LoVo (cell line): ENCODE measurements at places on chromosomes 2 and 18.

GRCh38 chr2:207180741-207181140 is 15.0 kb upstream of the KLF7 start:
- DNase-seq = no peak

GRCh38 chr18:48222118-48222517 is 187.1 kb downstream of the ZBTB7C start:
- DNase-seq = peak; percentile 32

GRCh38 chr18:808086-808485 is 4.0 kb downstream of the YES1 start:
- no peak for DNase-seq

DNA sequence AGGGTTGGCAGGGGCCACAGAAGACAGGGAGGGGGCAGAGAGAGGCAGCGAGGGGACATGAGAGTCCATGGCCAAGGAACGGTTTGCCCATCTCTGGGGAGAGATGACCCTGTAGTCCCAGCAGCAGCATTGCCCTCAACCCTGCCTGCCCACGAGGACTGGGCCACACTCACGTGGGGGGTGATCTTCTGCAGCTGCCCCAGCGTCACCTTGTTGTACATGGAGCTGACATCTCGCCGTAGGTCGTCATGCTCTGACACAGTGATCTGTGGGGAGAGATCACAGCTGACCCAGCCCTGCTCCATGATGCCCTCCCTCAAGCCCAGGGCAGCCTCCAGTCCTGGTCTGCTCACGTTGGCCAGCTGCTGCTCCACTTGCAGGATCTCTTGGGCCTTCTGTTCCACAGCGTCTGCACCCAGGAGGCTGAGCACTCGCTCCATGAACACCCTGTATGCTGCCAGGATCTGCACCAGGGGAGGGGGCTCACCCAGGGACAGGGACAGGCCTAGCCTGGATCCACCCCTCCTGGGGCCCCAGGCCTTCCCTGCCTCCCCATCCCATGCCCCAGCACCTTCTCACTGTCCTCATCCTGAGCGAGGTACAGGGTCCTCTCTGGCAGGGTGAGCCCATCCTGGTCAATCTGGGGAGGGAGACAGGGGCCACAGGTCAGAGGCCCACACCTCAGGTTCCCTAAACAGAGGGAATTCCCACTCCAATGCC is 2.8 kb downstream of the ECEL1 start:
- no peak for DNase-seq

GRCh38 chr2:150211164-150211631 is 276.3 kb downstream of the RND3 start:
- DNase-seq = no peak

- no peak for DNase-seq
Observed at GRCh38 chr18:24195296-24196053, 56.6 kb downstream of the CABYR start.

DNA sequence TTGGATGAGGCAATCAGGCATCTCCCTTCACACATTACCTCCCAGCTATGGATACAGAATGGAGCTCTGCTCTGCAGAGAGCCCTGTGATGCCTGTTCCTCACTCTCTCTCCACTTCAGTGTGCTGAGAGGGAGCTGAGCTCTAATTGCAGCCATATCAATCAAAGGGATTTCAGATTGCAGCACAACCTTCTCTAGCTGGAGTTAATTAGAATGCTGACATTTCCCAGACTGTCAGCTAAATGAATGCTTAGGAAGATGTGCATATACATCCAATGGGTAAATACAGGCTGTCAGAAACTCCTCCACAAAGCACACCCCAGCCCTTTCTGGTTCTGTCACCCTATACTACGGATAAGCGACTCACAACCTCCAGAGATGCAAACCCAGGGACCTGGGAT is 402.6 kb downstream of the EIPR1 start:
- no peak for DNase-seq

GRCh38 chr18:2984091-2984490 is 28.9 kb downstream of the LPIN2 start:
- no peak for DNase-seq

DNA sequence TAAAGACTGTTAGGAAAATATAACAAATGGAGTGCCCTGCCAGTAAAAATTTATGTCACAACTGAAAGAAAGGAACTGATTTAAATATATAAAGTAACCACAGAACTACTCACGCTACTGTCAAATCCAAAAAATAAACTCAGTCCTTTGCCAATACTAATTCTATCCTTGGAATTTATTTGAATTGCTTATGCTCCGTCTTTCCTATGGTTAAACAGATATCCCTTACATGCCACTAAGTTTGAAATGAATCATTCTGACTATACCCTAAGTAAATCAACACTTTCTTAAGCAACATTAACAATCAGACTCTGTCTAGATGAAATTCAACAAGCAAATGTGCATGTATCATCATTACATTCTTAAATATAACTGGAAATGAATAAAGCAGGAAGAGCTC is 9.8 kb downstream of the HNRNPLL start:
- no peak for DNase-seq

GRCh38 chr2:175576875-175577274 is 395.4 kb upstream of the ATP5MC3 start:
- no peak for DNase-seq

- DNase-seq = no peak
Observed at GRCh38 chr18:57802213-57803102, 657 bp downstream of the ATP8B1 start.

DNA sequence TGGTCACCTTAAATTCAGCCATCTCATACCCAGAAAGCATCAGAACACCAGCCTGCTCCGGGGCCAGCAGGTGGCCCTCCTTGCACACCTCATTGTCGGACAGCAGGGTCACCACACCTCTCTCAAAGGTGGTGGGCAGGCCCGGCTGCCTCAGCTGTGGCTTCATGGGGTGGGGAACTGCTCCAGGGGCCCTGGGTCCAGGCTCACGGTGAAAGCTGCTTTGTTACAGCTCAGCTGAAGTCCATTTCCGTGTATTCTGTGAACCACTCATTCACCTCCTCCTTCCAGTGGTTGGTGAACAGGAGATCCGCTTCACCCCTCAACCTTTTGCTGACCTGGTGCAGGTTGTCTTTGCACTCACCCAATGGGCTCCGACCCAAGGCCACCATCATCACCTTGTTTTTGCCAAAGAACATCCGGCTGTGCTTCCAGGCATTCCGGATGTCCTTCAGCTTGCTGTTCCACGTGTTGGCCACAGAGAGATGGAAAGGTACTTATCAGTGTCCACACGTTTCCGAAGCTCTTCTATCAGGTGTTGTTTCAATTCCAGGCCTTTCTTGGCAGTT is 78.6 kb upstream of the LDLRAD4 start:
- DNase-seq = no peak

DNA sequence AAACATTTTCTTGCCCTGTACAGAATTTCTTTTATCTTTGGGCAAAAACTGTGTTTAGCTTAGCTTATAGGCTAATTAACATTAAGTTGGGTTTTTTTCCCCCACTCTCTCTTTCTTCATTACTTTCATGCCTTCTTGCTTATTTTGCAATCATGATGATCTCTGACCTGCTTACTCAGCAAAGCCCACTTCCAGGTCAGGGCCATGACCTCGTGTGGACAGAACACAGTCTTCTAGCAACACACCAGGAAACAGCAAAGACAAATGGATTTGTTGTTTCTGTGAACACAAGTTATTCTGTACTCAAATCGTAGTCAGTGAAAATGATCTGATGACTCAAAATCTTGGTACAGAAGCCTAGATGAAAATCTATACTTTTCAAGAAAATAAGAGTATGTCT is 60.7 kb downstream of the SPATS2L start:
- DNase-seq = no peak

GRCh38 chr2:226515344-226516055 is 284.1 kb downstream of the IRS1 start:
- DNase-seq = no peak

DNA sequence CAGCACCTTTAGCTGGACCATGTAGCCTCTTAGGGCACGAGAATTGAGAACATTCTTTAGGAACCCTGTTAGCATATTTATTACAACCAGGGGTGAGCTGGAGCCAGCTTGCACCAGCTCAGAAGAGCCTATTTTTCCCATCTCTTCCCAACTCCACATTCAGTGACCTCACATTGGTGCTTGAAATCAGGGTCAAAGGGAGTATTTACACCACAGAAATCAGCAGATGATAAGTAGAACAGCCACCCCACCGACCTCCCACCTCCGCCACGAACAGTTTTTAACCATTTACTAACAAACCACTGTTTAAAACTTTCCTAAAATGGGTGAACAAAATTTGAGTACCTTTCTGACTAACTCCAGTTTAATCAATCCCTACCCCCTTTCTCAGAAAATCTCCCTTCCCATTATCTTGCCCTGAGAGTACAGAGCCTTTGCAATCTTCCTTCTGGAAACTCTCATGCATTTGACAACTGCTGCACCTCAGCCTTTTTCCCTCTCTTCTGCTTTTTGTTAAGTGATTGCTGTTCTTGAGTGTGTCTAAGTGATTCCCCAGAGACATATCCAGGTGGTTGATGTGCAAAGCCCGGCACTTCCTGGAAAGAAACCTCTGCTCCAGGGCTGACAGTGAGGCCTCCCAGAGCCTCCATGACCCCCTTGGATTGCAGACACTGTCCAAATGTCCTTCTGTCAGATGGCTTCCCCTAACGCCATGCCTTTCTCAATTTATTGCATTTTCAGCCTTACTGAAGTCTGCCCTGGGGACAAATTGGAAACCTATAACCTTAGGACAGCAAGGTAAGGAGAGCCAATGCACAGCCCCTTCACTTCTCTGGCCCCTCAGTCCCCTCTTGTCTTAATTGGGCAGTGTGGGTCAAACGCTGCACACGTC is 389.5 kb upstream of the TNP1 start:
- no peak for DNase-seq

DNA sequence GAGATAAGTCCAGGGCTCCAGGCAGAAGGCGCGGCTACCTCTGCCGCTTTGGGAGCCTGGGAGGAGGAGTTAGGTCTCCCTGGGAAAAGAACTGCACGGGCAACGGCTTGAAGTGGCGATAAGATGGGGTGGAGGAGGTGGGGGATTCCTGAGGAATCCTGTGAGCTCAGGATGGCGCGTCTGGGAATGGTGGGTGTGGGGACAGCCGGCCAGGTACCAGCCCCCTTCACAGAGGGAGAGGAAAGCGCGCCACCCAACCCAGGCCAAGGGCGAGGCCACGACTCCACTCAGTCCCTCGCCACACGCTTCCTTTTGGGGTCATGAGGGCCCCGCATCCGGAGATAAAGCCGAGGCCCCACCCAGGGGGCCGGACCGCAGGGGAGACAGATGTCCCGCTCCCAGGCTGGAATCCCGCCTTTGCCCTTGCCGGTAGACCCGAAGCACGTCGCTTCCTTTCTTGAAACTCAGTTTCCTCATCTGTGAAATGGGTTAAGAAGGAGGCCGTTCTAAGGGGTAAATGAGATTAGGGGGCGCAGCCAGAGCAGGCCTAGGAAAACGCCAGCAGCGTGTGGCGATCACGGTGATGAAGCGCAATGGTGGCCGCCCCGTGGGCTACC is 1.7 kb upstream of the CTDSP1 start:
- DNase-seq = peak; percentile 68

GRCh38 chr2:172096626-172097547 is 5.8 kb downstream of the DLX2 start:
- no peak for DNase-seq

- DNase-seq = no peak
Observed at GRCh38 chr2:223457301-223457700, 144.9 kb downstream of the SCG2 start.

DNA sequence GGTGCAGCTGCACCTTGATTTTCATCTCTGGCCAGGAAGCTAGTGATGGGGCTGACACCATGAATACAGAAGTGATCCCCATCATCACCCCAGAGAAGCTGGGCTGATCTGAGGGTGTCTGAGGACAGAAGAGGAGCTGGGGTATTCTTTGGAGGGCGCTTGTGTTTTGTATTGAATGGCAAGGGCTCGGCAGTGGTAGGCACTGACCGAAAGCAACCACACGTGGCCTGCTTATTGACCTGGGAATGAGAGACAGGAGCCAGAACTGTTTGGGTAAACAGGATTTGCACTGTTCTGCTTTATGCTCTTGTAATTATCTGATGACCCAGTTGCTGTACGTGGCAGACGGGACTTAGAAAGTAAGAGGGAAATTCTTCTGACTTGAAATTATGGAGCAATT is 62.6 kb upstream of the RPL31 start:
- DNase-seq = no peak

DNA sequence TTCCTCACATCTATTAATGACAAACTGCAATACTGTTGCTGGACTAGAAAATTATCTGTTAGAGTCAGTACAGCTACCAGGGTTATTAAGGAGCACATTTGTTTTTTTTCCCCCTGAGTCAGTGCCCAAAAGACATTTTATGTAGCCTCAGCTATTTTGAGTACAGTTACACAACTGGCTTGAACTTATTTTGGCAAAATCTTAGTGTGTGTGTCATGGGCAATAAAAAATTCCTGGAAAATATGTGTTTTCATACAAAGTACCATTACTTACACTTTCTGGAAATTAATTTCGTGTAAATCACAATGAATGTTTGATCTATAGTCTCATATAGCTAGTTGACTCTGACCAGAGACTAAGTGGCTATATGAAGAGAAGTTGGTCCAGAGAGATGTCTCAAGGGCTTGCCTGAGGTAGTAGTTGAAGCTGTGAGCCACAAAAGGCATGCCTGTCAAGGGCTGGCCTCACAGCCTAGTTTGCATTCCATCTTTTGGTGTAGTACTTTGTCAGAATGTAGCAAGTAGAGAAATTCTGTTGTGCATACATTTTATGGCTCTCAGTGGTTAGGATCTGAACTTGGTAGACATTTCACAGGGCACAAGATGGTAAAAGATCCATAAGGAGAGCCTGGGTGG is 283.4 kb downstream of the MTX2 start:
- no peak for DNase-seq

- DNase-seq = no peak
Observed at GRCh38 chr2:236568068-236568921, 1.3 kb upstream of the ACKR3 start.

GRCh38 chr2:189318761-189319160 is 122.5 kb upstream of the WDR75 start:
- no peak for DNase-seq

DNA sequence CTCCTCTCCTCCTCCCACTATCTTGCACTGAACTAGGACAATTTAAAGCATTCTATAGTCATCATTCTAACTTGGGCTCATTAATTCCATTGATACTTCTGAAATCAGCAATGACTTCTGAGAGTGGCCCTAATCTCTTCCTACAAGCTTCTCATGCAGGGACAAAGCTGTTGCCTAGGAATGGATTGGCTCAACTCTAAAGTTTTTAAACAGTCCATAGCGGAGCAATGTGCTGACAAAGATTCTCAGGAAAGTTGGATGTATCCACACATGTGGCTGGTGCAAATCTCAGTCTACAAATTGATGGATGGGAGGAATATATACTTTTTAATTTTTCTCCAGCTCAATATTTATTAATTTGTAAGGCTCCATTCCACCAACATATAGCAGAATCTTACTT is 388.9 kb downstream of the SETBP1 start:
- DNase-seq = no peak

DNA sequence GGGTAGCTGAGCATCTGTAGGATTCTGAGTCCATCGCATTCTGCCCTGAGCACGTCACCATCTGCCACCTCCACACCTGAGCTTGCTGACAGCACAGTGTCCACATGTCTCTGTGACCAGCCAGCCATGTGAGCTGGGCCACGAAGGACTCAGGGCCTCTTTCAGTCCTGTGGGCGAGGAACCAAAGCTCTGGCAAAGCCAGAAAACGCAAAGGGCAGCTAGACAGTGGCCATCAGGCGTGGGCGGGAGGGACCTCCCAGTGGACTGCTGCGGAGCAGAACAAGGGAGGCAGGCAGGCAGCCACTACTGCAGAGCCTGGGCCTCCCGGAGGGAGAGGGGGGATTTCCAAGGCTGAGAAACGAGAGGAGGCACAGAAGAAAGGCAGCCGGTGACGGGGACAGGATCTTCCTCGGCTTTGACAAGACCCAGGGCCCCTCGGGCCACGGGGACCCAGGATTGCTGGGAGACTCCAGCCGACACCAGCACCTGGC is 274.6 kb upstream of the SALL3 start:
- no peak for DNase-seq

GRCh38 chr18:58781627-58782194 is 83.0 kb upstream of the ZNF532 start:
- peak; percentile 81 for DNase-seq
